ENCODE measurements at places on chromosomes 3 and 15.
A peak's percentile ranks its signal among the peaks of the same experiment; 100 is the strongest.

DNA sequence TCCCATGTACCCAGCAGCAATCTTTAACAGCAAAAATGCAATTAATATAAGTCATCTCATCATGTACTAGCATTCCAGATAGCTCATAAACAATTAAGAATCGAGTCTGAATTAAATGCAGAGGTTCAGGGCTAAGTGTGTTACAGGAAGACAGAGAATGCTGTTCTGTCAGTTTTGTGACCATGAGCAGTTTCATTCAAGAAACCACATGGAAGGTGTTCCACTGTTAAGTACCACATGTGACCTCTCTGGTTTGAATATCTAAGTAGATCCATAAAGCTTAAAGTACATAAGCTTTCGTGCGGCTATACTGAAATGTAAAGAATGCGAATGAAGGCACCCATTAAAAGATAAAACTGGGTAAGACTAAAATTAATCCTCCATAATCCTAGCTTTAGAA, 272.3 kb downstream of the IL5RA start:
- no peak for DNase-seq

DNA sequence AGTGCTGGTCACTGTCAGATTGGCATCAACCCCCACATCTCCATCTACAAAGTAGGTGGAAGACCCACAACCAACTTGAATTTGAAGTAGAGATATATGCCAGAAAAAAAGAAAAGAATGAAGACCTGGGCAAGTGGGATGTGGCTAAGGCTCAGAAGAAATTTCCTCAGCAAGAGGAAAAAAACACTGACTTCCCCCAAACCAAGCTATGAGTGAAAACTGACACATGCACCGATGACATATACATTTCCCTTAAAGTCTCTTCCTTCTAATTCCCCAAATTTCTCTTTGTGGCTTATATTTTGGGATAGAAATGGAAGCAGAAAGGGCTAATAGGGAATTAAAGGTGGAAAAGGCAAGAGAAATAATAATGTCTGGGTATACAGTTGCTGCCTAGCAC, 59.0 kb downstream of the CYP19A1 start:
- no peak for DNase-seq

GRCh38 chr15:51603002-51603401, 19.6 kb downstream of the DMXL2 start:
- no peak for DNase-seq

DNA sequence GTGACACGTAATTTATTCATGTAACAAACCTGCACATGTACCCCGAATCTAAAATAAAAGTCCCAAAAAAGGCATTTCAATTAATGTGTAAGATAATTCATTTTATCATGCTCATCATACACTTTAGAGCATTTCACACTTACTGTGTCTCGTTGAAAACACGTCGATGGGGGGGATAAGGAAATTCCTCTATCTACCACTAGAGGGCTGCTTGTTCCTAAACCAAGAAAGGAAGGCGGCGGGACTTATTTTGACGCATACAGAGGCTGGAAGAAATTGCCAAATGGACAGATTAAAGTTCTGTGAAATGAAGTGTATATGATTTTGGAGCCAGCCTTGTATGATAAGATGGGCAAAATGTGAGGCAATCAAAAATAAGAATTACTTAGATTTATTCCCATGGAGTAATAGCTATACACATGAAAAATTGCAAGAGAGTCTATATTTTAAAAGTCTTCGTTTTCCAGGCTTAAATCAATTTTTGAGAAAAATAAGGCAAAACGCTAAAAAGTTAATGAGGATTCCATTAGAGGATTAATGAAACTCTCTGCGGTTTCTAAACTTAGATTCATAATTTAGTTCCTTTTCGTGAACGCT, 346.8 kb downstream of the CNTN3 start:
- no peak for DNase-seq

DNA sequence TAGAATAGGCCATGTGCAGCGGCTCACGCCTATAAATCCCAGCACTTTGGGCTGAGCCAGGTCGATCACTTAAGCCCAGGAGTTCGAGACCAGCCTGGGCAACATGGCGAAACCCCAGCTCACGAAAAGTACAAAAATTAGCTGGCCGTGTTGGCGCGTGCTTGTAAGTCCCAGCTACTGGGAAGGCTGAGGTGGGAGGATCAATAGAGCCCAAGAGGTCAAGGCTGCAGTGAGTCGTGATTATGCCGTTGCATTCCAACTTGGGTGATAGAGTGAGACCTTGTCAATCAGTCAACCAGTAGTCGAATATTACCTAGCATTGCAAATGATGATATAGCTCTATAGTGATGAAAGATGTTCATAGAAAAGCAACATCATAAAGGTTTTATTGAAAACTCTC, 51.9 kb downstream of the USP8 start:
- no peak for DNase-seq

DNA sequence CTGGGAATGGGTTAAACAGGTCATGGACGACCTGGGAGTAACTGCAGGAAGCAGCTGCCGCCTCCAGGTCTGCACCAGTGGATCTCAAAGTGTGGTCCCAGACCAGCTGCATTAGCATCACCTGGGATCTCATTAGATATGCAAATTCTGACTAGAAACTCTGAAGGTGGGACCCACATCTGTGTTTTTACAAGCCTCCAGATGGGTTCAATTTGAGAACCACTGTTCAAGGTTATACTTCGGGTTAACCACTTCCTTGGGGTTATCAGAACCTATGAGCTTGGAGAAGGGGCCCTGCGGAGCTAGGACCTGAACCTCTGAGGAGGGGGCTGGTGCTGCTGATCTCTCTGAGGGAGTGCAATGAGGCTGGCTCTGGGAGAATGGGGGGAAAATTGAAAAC, 324.8 kb upstream of the CTDSPL start:
- no peak for DNase-seq

DNA sequence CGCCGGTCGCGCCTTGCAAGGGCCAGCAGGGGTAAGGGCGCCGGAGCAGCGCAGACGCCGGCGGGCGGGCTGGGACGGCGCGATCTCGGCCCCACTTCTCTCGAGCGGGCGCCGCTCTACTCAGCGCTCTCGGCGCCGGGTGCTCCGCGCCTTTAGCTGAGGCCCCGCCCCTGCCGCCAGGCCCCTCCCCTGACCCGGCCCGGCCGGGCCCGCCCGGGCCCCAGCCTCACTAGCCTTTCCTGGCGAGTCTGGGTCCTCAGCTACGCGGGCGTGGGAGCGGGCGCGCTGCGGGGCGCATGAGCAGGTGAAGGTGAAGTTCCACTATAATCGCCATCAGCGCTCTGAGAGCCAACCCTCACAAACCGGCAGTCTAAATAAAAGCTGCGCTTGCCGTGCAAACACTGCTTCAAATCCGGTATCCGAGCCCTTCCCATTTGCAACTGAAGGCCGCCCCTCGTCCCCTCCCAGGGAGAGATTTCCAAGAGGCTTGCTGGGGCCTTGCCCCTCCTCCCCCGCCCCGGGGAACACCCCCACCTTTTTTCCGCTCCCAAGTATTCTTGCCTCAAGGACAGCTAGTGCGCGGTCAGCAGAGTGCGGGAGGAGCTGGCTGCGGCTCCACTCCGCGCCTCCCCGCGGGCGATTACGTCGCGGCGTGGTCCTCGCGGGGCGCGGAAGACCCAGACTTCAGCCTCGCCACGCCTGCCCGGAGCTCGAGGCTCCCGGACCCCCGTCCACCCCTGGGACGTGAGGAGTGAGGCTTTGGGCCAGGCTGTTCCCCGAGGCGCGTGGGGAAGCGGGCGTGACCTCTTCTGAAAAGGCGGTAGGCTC, at the start of gene RPP25:
Gene RPP25, minus strand, starts transcription at position 125 of the 828 bp plus-strand sequence. CDS start 189 bp downstream, outside the sequence.
- DNase-seq: peak; percentile 25

DNA sequence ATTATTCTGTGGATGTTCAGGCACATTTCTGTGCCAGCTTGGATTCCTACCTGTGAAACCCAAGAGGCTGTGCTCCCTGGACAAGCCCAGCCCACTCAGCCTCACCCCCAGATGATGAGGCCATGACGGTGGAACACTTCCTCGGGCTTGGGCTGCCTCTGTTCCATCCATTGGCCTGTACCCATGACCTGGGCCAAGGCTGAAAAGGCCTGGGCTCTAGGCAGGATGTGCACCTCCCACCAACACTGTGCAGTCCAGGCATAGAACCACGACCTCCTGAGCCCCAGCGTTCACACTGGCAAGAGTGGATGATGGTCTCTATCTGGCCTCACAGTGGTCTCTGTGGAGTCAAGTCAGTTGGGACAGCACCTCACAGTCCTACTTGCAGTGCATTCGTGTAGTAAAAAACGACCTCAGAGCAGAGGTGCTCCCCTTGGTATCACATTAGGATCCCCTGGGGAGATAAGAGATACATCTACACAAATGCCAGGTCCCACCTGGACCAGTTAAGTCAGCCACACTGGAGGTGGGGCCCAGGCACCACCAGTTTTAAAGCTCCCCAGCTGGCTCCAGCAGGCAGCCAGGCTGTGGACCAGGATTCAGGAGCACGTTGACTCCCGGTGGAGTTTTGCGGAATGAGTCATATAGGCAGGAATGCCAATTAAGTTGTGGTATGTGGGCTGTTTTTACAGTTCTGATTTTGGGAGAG, 39.0 kb upstream of the IGF1R start:
- DNase-seq: no peak

GRCh38 chr3:129611812-129612533, 5.5 kb upstream of the PLXND1 start:
- no peak for DNase-seq

DNA sequence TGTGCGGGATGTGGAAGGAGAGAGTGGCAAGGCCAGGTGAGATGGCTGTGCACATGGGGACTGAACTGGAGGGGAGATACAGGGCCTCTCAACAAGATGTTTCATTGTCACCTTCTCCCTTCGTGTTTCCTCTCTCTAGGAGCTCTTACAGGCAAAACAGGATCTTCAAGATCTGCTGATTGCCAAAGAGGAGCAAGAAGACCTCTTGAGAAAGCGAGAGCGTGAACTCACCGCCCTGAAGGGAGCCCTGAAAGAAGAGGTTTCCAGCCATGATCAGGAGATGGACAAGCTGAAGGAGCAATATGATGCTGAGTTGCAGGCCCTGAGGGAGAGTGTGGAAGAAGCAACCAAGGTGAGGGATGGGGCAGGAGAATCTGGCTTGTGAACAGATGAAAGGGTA, 85.2 kb downstream of the CGNL1 start:
- no peak for DNase-seq

GRCh38 chr3:156511987-156512677, 42.8 kb downstream of the SSR3 start:
- no peak for DNase-seq

GRCh38 chr15:52749258-52749657, 40.9 kb downstream of the ONECUT1 start:
- no peak for DNase-seq

DNA sequence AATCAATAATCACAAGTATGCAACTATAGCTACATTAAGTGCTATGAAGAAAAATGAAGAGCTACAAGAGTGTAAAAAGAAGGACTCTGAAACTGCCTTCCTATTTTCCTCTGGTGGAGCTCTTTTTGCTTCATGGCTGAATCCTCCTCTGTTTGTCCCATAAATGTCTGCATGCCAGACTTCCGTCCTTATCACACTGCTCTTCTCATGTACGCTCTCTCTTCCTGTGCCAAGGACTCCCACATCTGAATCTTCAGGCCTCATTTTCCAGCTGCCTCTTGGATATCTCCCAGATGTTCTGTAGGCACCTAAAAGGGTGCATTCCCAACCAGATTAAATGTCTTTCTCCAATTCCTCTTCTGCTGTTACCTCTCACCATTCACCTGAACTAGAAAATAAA, 123.7 kb downstream of the MECOM start:
- no peak for DNase-seq

DNA sequence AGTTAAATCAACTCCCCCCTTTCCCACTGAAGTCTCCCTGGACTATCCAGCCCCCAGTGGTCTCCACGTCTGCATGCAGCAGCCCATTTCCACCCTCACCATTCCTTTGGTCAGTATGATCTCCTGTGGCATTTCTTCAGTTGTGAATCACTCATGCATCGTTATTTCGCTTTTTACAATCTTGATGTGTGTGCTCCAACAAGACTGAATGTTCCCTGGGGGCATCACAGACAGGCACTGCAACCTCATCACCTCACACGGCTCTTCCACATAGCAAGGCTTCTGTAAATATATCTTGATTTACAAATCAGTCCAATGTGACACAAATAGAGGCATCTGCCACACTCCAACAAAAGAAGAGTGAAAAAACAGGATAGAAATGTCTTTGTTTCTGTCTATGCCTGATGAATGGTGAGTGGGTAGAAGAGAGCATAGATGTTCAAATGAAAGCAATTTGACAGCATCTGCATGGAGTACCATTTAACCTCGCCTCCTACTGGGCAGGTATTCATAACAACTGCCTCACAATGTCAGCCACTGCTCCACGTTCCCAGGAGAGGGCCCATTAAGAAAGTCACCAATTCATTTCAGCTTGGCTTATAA, 5.2 kb downstream of the HEG1 start:
- no peak for DNase-seq

- no peak for DNase-seq
Measured at GRCh38 chr3:5565026-5565425, 377.5 kb downstream of the EDEM1 start.

GRCh38 chr3:116186049-116186448, 259.2 kb downstream of the LSAMP start:
- no peak for DNase-seq

DNA sequence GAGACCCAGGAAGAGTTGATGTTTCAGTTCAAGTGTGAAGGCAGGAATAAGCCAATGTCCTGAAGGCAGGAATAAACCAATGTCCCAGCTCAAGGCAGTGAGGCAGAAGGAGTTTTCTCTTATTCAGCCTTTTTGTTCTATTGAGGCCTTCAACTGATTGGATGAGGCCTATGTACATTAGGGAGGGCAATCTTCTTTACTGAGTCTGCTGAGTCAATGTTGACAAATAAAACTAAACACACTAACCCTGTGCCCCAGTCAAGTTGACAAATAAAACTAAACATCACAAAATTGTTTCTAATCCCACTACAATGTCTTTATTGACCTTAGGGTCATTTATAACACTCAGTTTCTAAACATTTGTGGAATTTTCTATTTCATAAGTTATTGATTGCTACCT, 100.0 kb downstream of the CACNA2D3 start:
- DNase-seq: no peak

DNA sequence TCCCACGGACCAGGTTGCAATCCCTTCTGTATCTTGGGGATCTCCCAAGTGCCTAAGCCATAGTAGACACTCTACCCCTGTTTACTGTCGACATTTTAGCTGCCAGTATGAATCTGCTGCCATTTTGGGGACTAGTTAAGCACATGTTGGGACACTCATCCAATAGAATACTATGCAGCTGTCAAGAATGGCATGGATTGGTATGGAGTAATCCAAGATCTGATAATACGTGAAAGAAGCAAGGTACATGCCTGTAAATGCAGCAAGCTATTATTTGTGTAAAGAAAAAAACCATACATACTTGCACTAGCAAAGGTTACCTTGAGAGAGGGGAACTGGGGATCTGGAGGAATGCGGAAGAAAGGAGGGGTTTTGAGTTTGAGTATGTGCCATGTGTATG, 129.3 kb downstream of the SMAD6 start:
- no peak for DNase-seq

All from T-helper 2 cell (primary cell).